Activated CD4-positive, alpha-beta memory T cell treated with anti-CD3 and anti-CD28 coated beads, Interleukin-2, amount 10 ng/mL, durations not matched to agents 7 days and 5 days (primary cell): ENCODE measurements at places on chromosomes 2 and 18. TPM values are rescaled to one million over a fixed set of nuclear protein-coding genes. Genes with fewer than 3 reads are reported as not detected.

The ST6GAL2 gene
- total RNA-seq = not detected

- DNase-seq = no peak
Measured at GRCh38 chr2:207139552-207139951, 26.2 kb downstream of the KLF7 start.

The CACNB4 gene
- total RNA-seq = 0.30 TPM

DNA sequence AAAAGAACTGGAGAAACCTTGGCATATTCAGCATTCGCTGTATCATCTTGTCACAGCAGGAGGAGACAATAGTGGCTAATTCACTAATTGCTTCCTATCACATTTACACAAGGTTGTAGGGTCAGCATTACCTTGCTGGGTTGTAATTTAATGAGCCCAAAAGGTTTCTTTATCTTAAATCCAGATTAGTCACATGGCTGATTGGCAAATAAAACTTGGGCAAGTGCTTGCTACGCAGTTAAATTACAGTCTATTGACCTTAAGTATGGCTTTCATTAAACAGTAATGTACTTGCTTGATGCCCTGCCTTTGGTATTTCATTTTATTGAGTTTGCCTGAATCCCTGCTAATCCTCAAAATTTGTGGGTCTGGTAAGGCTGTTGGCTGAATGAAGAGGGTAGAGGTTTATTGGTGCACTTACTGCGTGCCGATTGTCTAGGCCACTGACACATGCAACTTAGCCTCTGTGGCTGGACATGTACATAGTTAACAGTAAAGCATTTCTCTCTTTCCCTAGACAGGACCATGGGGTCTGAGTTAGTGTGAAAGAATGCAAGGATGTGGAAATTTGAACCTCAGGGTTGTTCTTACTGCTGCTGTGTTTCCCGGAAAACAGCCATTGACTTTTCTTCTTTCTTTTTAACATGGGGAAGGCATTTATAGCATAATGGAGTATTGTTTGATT lies 34.3 kb downstream of the FMNL2 start:
- no peak for DNase-seq

DNA sequence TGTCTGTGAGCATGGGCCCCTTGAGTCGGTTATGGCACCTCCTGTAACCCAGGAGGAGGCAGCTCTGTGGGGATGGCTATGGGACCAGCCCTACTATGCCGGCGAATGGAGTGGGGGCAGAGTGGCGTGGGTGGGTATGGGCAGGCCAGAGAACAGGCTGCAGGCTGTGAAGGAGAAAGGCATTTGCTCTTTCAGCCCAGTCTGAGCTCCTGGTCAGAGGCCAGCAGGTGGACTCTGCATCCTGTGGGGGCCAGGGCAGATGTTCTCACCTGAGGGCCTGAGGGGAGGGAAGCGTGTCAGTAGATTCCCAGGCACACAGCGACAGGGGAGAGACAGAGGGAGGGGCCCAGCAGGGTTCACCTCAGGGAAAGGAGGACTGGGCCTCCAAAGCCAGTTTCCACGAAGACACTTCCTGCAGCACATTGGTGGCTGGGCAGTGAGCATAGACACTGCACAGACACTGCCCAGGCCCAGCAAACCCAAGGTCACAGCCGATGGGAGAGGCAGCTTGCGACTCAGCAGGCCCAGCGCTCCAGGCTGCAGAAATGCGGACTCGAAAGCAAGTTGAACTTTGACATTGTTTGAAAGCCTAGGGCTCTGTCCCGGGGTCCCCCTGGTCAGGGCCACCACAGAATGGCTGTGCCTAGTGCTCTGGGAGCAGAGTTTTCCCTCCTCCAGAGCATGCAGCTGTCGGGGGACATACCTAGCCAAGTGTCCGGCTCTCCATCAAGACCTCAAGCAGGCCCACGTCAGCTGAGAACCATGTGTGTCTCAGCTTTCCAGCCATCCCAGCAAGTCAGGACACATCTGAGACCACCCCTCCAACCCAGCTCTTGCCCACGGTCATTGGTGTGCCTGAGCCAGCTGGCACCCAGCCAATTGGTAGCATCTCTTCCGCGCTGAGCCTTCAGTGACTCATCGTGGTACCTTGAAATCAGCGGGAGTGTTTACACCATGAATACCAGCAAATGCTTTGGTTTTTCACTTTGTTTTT lies 53.8 kb downstream of the TGOLN2 start:
- DNase-seq = no peak

DNA sequence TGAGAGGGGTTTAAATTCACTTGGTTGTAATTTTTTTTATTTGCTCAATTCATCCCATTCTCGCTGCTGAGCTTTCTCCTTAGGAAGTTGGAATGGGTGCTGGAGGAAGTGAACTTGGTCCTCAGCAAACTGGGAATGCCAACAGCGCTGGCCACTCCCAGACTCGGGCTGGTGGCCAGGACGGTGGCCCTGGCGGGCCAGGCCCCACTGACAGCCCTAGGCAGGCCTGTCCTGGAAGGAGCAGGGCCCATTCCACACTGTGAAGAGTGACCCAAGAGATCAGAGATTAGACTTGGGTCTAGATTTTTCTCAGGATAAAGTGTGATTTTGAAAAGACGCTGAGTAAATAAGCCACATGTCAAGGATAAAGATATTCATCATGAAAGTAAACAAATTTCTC lies 132.7 kb downstream of the HDAC4 start:
- DNase-seq = no peak
